ENCODE measurements at places on chromosomes 5 and 9.
A peak's percentile ranks its signal among the peaks of the same experiment; 100 is the strongest.

DNA sequence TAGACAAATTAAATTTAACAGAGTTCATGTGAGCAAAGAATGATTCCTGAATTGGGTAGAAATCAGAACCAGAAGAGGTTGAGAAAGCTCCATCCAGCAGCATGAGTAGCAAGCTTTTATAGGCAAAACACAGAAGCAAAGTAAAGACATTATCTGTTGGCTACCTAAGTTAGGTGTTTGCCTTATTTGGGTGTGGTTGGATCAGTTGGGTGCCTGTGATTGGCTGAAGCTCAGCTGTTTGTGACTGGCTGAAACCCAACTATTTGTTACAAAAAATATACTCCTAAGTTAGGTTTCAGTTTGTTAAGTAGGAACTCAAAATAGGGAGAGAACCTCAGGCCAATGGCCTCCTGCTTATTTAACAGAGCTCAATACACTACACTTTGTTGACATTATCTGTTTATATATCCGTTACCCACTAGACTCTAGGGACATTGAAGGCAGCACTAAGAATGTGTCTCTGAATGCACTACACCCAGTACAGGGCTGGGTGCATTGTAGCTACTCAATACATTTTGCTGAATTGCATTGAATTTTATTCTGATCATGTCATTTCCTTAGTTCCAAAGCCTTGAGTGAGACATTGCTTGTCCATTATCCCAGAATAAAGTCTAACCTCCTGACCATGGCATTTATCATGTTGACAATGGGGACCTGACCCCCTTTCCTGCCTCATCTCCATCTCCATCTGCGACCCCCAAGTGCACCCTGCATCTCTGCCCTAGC, 98.7 kb downstream of the CCDC192 start:
- DNase-seq = no peak

DNA sequence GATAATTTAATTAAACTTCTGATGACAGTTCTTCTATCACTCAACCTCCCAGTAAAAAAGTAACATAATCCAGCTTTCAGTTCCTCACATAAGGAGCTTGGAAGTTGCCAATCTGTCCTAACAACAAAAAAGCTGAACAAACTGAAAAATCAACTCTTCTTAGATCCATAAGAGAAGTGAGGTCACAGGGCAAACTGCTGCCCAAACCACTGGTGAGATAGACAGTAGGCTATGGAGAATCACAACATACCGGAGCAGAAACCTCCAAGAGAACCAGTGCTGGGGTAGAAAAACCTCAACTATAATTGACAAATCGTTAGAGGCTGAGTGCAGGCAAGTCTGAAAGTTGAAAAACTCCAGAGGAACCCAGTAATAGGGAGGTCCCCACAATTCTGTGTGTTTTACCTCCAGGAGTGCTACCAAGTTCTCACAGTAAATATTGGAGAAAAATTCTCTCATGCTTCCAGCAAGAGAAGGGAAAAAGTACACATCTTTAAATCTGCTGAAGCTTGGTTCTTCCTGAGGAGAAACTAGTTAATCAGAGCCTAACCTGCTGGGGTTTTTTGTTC, 300.0 kb downstream of the PDE4D start:
- DNase-seq = no peak

GRCh38 chr5:149073213-149073612, 10.4 kb upstream of the SH3TC2 start:
- DNase-seq = no peak

- no peak for DNase-seq
Measured at GRCh38 chr5:138622051-138622450, 46.9 kb upstream of the HSPA9 start.

- DNase-seq = no peak
Measured at GRCh38 chr5:91535499-91535898, 152.4 kb upstream of the ARRDC3 start.

DNA sequence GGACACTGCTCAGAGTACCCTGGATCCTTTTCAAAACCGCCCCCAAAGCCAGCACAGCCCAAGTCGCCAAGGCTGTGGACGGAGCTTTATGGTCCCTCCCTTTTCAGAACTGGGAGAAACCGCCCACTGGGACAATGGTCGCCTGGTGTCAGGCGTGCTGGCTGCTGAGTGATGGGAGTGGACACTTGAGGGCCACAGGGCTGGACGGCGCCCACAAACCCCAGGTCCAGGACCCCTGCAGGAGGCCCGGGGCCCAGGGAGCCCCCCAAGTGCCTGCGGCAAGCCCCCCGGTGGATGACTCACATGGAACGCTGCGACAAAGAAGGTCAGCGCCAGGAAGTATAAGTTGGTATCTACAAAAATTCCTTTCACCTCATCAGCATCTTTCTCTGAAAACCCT, 10.9 kb downstream of the CLPTM1L start:
- DNase-seq = no peak

DNA sequence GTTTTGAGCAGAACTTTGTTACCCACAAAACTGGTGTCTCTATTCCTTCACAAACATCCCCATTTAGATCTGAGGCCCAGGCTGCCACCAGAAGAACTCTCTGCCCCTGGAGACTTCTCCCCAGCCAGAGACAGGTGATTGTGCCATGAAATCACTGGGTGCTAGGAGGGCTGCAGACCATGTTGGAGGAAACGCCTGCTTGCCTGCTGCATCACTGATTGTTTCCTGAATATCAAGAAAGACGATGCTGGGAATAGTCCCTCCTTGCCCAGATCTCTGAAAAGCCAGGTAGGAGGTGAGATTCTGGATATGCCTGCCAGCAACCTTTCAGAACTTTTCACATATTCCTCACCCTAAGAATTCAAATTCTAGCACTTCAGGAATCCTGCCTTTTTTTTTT, 8.1 kb downstream of the ZNF366 start:
- no peak for DNase-seq

DNA sequence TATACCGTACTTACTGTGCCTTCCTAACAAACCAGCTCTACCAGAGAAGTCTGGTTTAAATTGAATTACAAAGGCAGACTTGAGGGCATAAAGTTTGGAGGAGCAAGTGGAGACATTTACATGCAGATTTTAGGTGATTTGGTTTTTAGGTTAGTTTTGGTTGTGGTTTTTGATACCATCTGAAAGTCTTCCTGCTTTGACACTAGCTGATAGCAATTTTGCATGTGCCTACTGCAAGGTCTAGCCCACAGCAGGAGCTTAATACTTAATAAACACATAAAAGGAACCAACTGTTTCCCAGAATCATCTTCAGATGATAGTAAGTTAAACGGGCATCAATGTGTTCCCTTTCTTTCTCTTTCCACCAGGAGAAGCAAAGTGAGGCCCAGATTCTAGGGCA, 3.4 kb upstream of the ESM1 start:
- no peak for DNase-seq

DNA sequence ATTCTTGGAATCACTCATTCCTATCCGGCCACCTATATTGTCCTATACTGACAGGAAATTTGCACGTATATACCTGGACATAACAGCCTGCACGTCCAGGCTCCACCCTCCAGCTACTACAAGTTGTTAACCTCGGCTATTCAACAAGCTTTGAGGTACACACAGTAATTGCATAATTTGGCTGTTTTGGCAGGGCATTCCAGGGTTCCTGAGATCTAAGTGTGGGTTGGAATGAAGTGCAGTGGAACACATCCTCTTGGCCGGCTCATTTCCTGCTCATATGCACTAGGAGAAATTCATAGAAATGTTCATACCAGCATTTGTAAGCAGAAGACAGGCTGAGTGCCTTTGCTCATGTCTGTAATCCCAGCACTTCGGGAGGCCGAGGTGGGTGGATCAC, 222.3 kb downstream of the FBXL7 start:
- no peak for DNase-seq

- no peak for DNase-seq
Measured at GRCh38 chr9:134879664-134880483, 736 bp upstream of the FCN2 start.

DNA sequence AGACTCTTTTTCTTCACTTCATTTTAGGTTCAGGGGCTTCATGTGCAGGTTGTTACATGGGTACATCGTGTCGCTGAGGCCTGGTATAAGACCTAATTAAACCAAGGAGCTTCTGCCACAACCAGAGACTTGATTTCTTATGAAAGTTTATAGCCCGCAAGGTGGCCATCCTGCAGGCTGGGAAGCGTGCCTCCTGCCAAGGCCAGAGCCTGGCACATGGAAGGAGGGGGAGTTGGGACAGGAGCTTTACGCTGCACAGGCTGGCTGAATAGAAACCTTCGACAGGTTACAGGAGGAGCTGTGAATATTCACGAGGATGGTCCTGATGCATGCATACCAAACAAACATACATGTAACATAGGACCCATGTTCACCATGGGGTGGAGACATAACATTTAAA, 50.1 kb upstream of the SIMC1 start:
- no peak for DNase-seq

- no peak for DNase-seq
Measured at GRCh38 chr9:83794051-83794450, 23.5 kb downstream of the GKAP1 start.

DNA sequence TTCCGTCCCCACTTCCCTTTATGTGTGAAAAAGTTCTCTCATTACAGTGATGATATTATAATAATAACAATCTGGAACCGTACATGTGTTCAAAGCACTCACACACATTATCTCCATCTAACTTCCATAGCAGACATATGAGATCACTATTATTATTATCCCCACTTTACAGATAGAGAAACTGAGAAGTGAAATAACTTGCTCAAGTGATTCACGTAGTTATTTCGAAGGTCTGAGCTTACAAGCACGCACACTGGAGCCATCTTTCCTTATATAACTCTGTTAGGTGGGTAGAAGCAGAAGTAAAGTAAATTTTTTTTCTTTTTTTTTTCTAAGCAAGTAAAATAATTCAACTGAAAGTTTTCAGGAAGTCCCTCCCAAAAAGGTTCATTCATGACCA, 62.9 kb upstream of the PTGER4 start:
- no peak for DNase-seq

GRCh38 chr9:34501889-34502425, 20.8 kb downstream of the ENHO start:
- DNase-seq = no peak

- DNase-seq = peak; percentile 70
Measured at GRCh38 chr5:180090769-180091546, 19.4 kb upstream of the RNF130 start.

GRCh38 chr5:173671121-173671949, 54.9 kb upstream of the BOD1 start:
- DNase-seq = no peak

- no peak for DNase-seq
Measured at GRCh38 chr5:165569551-165569950, 2064.1 kb downstream of the MAT2B start.

GRCh38 chr5:171534043-171534895, 114.8 kb downstream of the FGF18 start:
- no peak for DNase-seq

- no peak for DNase-seq
Measured at GRCh38 chr9:107681988-107682387, 192.4 kb upstream of the KLF4 start.

DNA sequence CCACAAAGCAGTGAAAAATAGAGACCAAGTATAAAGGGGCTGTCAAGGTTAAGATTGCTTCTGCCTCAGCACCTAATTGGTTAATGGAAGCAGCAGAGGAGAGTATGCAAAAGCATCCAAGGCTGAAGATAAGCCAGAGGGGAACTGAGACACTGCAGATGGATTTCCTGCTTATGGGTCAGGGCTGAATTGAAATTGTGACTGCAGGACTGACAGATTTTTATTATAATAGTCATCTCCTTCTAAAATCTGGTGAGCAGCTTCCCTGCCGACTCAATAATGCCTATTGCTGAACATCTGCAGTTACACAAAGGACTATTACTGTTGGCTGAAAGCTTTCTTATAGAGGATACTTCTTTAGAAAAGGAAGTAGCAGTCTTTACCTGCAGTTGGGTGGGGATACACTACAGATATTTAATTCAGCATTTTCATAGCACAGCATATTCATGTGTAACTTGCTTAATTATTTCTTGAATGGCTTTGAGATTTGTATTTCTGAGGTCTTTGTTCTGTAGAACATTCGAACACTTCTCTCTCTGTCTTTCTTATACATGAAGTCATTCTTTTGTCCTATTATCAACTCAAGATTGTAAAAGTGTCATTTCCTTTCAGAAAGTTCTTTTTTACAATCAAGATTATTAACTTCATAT, 363.0 kb upstream of the RIOK2 start:
- DNase-seq = no peak

GRCh38 chr5:56158331-56158960, 74.7 kb downstream of the ANKRD55 start:
- DNase-seq = no peak

DNA sequence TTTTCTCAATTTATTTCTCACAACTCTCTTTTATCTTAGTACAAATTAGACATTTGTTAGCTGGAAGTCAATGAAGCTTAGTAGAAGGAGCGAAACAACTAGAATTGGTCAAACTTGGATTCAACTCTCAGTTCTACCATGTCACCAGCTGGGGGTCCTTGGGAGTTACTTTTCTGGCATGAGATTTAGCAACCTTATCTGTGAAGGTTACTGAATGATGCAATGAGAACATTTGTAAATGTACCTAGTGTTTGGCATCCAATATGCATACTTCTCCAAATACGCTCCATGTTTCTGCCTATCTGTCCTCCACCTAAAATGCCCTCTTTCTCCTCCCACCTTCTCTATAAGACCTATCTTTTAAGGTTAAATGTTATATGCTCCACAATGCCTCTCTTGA, 6.3 kb downstream of the HNRNPA0 start:
- no peak for DNase-seq

DNA sequence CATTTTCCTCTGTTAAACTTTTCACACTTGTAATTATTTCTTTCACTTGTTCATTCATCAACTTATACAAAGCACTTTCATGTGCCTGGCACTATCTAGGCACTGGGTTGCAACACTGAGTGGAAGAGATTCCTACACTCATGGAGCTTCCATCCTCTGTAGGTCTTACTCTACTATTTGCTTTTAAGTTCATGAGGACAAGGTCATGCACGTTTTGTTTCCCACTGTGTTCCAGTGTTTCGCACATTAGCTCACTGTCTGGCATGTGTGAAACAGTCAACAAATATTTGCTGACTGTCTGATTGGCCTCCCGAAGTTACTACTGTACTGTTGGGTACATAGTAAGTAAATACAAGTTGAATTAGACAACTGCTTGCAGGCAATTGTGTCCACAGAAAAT, 87.9 kb upstream of the IFNK start:
- DNase-seq = peak; percentile 48

All from Caco-2 (cell line).